Stimulated activated naive B cell treated with anti-CD40 and anti-IgM and Interleukin-4, amounts not matched to agents 10 μg/mL and 1 μg/mL and 100 μg/mL, for 72 hours (primary cell): ENCODE measurements at places on chromosomes 13 and 19.

GRCh38 chr13:76804801-76805200 lies 81.4 kb downstream of the KCTD12 start:
- DNase-seq: no peak

GRCh38 chr13:28429685-28430290 lies 65.1 kb downstream of the FLT1 start:
- DNase-seq: peak; percentile 46

DNA sequence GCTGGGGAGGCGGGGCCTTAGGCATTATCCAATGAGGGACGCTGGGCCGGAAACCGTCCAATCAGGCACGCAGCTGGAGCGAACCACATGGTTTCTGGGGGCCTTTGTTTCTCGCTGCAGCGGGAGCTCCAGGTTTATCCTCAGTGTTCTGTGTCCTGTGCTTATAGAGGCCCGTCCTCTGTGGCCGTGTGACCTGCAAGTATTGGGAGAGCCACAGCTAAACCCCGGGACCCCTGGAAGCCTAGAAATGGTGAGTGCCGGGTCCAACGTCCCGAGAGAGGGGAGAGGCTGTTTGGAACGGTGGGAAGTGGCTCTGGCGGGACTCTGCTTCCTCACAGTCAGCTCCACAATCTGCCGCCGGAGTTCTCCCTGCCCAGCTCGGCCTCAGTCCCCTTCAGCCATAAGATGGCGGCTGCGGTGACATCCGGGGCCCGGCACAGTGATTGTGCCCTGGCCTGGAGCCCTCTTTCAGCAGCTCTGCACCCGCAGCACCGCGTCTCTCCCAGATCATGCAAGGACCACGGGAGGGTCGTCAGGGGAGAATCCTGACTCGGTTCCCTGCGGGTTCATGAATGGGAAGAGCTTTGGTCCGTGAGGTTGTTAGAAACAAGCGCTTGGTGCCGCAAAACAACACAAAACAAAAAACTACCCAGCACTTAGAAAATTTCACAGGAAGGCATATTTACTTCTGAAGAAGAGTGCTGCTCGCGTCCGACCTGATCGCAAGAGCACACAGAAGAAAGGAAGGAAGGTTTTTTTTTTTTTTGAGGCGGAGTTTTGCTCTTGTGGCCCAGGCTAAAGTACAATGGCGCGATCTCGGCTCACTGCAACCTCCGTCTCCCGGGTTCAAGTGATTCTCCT lies at the start of gene ZNF253:
TSS of gene ZNF253 (plus strand) at position 133 of the 861 bp plus-strand sequence. CDS start at position 248, 115 bp downstream.
- peak; percentile 93 for DNase-seq

DNA sequence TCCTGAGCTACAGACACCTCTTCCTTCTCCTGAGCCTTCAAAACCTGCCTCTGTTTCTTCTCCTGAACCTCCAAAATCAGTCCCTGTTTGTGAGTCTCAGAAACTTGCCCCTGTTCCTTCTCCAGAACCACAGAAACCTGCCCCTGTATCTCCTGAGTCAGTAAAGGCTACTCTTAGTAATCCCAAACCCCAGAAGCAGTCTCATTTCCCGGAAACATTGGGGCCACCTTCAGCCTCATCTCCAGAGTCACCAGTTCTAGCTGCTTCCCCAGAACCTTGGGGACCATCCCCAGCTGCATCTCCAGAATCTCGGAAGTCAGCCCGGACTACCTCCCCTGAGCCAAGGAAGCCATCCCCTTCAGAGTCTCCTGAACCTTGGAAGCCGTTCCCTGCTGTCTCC lies 10.0 kb downstream of the CHAMP1 start:
- DNase-seq: no peak

GRCh38 chr19:57771417-57771816 lies 1.9 kb downstream of the ZNF586 start:
- no peak for DNase-seq

DNA sequence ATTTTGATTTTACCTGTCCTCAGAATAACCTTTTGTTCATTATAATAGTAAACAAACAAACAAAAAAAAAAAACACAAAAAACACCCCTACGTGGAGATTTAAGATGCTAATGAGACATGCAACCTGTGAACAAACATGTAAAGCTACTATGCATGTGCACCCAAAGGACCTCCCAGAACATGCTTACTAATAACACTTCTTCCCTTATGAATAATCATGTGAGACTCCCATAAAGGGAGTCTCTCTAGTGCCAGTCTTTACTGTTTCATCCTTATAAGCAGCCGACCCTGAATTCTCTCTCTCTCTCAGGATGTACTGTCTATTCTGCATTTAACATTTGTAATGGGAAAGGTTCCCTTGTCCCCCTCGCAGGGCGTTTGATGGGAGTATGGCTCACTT lies 1051.1 kb downstream of the PCDH17 start:
- no peak for DNase-seq
